Fibroblast of skin of left quadriceps (primary cell): ENCODE measurements at places on chromosomes 7 and 10.
A peak's percentile ranks its signal among the peaks of the same experiment; 100 is the strongest.

DNA sequence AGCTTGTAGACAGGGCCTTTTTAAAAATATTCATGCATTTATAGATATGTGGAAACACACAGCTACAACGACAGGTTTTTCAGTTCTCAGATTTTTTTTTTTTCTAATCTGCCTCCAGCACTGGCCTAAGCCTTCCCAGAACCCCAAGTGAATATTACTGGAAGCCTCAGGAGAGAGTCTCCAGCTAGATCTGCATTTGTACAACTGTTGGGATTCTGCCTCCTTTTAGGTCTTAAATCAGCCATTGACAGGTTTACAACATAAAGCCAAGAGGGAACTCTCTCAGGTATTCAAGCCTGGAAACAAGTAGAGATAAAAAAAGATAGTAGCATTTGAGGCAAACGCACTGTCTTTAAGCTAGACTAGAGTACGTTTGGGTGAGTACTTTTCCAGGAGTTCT, 275.8 kb downstream of the ANKRD30A start:
- no peak for DNase-seq

DNA sequence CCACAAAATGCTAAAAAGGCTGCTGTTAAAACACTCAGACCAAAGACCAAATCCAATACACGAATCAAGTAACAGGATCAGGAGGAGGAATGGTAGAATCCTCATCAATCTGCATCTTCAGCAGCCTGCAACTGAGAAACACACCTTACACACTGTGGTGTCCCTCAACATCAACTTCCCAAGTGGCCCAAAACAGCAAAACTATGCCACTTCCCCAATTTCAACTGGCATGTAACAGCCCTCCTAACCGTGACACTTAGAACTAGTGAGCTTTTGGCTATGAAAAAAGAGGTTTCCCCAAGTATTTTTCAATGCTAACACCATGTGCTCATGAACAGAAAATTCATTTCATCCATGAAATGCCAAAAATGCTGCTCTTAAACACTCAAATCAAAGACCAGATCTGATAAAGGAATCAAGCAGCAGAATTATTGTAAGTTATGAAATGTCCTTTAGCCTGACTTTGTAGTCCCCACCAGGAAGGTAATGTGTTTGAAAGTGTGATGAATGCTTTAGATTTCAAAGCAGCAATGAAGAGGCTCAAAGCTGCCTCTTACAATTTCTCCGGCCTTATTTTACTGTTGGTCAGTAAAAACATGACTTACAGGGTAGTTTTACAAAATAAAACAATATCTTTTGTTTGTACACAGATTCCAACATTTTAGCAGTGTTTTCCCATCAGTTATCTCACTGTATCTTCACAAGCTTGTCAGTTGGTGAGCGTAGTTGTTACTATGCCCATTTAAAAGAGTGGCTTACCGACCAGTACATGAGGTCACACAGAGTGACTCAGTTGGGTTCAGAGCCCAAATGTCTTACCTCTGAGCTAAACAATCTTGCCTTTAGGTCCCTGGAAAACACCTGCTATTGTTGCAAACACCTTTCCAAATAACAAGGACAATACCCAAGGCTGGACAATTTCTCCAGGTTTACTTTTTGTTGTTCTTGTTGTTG, 65.7 kb upstream of the ASAH2 start:
- DNase-seq = no peak

- DNase-seq = no peak
Measured at GRCh38 chr7:137282043-137282442, 61.5 kb downstream of the PTN start.

GRCh38 chr7:23802720-23803397, 92.8 kb downstream of the STK31 start:
- no peak for DNase-seq

DNA sequence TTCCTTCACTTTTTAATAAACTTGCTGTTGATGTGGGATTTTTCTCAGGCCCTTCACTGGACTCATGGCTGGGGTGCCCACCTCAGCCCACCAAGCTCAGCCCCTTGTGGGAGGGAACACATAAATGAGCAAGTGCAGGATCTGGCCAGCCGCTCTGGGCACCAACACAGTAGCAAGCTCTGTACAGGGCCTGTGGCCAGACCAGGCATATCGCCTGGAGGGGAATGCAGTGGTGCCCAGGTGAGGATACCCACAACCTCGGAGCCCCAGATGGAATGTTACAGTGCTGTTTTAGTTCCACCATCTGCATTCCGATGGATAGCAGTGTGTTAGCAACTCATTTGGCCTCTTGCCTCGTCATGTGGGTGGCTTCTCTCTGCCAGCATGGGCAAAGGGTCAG, 234.6 kb downstream of the PPP1R3A start:
- DNase-seq = no peak

DNA sequence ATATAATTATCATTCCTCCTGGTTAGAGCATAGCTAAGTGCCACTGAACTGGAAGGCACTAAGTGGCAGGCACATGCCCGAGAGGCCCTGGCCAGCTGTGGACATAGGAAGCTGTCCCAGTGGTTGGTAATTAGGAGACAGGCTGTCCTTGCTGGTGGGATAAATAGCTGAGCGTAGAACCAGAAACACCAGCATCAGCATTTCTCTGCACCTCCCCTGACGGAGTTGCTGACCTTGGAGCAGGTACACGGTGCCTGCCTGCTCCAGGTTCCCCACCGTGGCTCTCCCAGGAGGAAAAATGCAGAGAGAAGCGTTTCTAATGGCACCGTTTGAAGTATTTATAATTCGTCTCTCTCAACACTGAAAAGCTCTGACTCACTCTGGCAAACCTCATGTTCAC, 5.6 kb upstream of the ABLIM1 start:
- no peak for DNase-seq

- no peak for DNase-seq
Measured at GRCh38 chr10:78510566-78511323, 477.1 kb downstream of the RPS24 start.

DNA sequence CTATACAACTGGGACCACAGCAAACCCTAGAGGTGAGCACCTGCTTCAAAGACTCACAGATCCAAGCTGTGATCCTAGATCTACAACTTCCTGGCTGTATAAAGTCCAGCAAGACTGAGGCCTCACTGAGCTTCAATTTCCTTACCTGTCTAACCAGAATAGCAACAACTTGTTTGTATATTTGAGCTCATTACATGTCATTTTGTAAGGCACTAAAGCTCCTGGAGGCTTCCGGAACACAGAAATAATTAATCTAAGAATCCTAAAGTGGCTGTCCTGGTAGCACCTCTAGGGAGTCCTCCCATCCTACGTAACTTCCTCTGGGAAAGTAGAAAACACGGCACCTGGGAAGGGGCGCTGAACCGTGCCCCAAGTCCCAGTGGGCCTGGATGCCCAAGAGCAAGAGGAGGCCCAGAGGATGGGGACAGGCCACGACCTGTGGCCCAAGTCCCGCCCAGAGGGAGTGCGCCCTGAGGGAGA, 39.4 kb downstream of the HK1 start:
- DNase-seq = no peak

DNA sequence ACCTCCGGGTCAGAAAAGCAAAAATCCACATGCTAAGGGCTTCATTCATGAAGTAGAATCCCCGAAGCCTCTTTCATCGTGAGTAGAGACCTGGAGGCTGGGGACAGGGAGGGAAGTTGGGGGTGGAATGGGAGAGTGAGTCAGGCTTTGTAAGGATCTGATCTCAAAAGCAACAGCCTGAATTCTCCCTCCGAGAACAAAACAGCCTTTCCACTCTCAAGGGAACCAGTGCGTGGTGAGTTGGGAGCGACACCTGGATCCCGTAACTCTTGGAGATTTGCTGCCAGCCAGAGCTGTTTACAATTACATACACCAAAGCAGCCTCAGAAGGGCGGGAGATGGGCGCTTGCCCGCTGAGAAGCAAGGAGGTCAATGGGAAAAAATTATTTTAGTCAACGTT, 10.8 kb downstream of the AFAP1L2 start:
- no peak for DNase-seq

DNA sequence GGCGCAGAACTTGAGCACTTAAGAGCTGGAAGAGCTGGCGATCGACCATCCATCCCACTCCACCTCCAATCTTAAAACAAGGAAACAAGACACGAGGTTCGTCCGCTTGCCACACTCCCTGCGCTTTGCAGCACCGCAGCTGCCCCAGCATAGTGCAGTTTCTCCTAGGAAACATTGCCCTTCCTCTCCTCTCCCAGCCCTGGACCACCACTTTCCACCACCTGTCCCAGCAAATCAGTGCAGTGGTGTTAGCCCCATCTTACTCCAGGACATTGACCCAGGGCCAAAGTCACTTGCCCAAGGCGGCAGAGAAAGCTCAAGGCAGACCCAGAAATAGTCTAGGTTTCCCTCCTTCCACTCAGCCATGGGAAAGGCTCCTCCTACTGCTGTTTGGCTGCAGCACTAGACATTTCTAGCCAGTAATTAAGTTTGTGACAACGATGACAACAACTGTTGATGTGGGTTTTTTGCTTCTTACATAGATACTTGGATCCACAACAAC, 1.5 kb upstream of the PARD3 start:
- DNase-seq = no peak

DNA sequence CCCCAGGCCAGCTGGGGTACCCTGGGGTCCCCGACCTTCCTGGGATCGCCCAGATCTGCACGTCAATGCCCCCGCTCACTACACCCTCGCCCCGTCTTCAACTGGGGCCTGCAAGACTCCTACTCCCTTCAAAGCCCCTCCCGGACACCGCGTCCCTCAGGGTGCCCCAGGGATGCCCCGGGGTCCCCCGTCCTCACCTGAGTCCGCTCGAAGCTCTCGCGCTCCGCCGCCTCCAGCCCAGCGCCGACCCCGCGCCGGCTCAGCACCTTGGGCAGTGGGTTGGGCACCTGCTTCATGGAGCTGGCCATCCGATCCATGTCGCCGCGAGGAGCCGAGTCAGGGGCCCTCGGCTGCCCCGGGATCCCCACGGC, at the start of gene HIP1:
TSS of gene HIP1 (minus strand) at position 338 of the 371 bp plus-strand sequence. CDS start at position 317, 21 bp downstream.
- DNase-seq = no peak

GRCh38 chr7:148911626-148912025, 27.5 kb upstream of the EZH2 start:
- no peak for DNase-seq

DNA sequence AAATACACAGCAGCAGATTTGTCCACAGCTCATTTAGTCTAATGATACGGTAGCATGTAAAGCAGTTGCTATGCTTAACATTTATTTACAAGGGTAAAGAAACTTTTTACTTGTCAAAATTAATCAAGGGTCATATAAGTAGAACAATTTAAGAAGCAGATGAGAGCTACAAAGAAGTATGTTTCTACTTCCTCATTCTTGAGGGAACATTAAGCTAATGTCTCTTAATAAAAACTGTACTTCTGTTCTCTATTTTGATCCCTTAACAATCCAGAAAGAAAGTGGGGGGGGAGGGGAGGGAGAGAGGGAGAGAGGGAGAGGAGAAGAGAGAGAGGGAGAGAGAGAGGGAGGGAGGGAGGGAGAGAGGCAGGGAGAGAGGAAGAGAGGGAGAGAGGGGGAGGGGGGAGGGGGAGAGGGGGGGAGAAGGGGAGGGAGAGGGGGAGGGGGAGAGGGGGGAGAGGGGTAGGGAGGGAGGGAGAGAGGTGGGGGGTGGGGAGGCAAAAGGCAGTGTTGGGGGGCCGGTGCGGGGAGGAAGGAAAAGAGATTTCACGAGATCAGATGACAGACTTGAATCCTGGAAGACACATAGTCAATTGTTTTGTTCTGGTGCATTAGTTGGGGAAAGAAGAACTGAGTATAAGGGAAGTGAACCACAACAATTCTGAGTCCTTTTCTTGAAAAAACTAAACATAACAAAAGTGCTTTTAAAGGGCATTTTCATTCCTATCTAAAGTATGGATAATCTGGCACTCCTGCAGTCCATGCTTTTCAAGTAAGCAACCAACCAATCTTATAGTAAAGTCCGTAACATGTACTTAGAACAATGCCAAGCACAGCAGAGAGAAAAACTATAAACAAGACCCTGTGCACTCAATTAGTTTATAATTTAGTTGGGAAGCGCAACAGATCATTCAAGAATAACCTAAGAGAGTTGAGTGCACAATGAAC, 128.0 kb downstream of the USP6NL start:
- no peak for DNase-seq

DNA sequence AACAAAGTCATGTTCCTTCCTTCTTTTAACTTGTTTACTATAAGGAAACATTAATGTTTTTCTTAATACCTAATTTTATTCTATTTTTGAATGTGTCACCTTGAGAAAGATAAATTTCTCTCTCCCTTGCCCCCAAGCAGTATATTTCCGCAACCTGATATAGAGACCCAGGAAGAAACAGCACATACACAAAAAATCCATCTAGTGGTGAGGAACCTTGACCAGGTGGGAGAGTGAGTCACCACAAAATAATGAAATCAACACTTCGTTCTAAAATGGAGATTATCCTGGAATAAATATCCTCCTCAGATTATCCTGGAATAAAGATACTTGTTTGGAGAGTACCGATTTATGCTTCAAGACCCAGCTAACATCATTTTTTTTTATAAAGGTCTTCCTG, 232.9 kb upstream of the PTN start:
- DNase-seq = no peak

- no peak for DNase-seq
Measured at GRCh38 chr7:70920876-70921275, 211.1 kb upstream of the GALNT17 start.

- no peak for DNase-seq
Measured at GRCh38 chr7:25408876-25409275, 180.6 kb upstream of the NPVF start.

DNA sequence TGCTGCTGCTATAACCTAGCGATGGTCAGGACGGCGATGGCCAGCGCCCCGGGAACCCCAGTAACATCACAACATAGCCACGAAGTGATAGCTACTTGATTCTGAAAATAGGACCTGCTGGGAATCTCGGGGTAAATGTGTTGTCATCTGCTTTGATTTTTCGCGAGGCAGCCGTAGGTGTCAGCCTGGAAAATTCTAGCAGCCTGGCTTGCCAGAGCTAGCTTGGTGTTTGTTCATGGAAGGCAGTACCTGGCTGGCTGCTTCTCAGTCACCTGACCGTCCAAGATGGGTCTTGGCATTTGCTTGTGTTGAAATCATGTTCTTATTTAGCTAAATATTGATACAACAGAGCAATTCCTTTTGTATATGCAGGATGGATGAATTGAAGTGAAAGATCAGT, 82.4 kb upstream of the BTBD16 start:
- no peak for DNase-seq

DNA sequence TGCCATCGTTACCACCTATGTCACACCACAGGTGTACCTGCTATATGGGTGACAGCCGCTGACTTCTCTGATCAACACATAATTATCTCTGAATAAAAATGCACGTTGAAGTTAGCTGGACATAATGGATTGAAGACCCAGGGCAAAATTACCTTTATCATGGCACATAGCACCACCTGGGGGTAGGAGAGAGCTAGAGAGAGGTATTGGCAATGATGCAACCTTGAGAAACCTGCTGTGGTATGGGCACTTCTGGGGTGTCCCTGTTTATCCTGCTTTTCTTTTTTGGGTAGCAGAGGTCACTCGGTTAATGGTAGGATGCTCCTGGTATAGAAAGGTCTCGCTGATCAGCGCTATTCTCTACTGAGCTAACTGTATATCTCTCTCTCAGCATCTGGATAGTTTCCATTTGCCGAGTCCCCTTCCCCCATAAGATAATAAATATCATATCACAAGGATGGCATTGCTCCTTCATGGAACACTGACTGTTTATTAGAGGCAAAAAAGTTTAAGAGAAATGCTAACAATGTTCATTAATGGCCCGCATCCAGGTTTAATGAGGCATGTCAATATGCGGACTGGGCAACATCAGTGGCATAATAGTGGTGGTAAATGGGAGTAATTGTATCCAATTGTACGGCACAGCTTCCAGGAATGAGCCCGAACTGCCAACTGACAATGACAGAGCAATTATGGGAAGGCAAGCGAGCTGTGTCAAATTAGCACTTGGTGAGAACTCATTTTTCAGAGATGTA, 323.1 kb downstream of the TFEC start:
- DNase-seq = peak; percentile 13
